ENCODE measurements at places on chromosomes 16 and 17. TPM values are rescaled to one million over a fixed set of nuclear protein-coding genes. Genes with fewer than 3 reads are reported as not detected.

Gene PRSS8
- total RNA-seq, result 79.1 TPM

Gene PRAC1
- 14.0 TPM for total RNA-seq

Gene GUCY2D
- total RNA-seq, result 0.34 TPM

Gene ATP2C2
- 52.5 TPM for total RNA-seq

DNA sequence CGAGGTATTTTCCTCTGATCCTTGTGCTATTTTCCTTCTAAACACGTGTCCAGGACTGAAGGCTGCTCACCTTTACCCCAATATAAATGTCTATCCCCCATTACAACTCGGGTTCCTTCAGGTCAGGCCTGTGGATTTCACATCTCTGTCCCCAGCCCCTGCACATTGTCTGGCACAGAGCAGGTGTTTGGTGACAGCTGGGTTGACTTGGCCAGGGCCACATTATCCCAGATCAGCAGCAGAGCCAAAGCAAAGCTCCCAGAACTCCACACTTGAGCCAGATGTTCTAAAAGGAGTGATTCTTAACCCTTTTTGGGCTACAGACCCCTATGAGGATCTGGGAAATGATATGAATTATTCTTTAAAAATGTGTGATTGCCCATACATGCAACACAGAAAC, 18.0 kb upstream of the SPATA32 start:
- peaks cover 19% of the 10 kb centered on the region for H3K36me3 ChIP-seq
- DNase-seq, result no peak

DNA sequence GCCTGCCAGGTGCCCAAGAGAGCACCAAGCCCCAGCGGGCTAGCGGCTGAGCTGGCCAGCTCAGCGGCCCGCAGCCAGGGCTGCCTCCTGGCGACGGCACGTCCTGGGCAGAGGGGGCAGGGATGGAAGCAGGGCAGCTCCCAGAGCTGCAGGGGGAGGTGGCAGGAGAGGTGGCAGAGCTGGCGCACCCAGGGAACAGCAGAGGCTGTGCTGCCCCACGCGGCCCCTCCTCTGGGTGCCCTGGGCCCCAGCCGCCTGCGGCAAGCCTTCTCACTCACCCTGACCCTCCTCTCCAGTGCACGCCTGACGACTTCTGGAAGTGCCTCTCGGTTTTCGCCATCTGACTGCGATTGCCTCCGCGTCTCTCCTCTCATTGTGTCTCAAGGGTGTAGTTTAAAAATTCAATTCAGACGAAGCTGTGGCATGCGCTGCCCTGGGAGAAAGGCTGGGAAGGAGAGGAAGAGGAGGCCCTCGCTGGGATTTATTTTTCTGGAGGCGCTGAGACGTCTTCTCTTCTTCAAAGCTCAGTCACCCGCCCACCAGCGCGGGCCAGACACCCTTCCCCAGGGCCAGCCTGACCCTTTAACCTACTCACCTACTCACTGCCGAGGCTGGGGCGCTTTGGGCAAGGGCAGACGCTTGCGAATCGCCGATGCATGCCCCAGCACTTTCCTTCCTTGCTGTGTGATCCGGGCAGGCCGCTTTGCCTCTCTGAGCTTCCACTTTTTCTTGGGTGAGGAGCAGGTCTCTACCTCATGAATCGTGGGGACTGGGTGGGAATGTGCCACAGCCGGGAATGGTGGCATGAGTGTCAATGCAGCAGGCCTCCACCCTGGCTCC, 24.9 kb downstream of the GSE1 start:
- H3K27ac ChIP-seq, result no peak overlapping the region
- H3K4me3 ChIP-seq, result no peak overlapping the region
- no peak for DNase-seq

GRCh38 chr17:55157165-55157564, 107.6 kb upstream of the HLF start:
- peaks cover 12% of the 10 kb centered on the region for H3K36me3 ChIP-seq
- H3K27ac ChIP-seq, result peak overlapping the region; percentile 13
- H3K4me1 ChIP-seq, result peaks cover 23% of the 10 kb centered on the region
- no peak for DNase-seq
- no peak overlapping the region for H3K4me3 ChIP-seq

GRCh38 chr16:73124097-73124652, 76.2 kb upstream of the ZFHX3 start:
- H3K4me3 ChIP-seq, result no peak overlapping the region
- no peaks in the 10 kb centered on the region for H3K27me3 ChIP-seq
- no peaks in the 10 kb centered on the region for H3K36me3 ChIP-seq

- no peak for DNase-seq
- no peaks in the 10 kb centered on the region for H3K27me3 ChIP-seq
- no peaks in the 10 kb centered on the region for H3K4me1 ChIP-seq
- H3K4me3 ChIP-seq, result no peak overlapping the region
These were observed 37.7 kb downstream of the BAHCC1 start for GRCh38 chr17:81432941-81433340.

- peak overlapping the region; percentile 94 for H3K27ac ChIP-seq
- H3K36me3 ChIP-seq, result no peaks in the 10 kb centered on the region
- no peaks in the 10 kb centered on the region for H3K27me3 ChIP-seq
- H3K4me1 ChIP-seq, result peaks cover 18% of the 10 kb centered on the region
- peak overlapping the region; percentile 23 for H3K4me3 ChIP-seq
- DNase-seq, result no peak
These were observed 53.4 kb downstream of the MFSD11 start for GRCh38 chr17:76791053-76791980.

- H3K4me1 ChIP-seq, result no peaks in the 10 kb centered on the region
- H3K4me3 ChIP-seq, result no peak overlapping the region
- DNase-seq, result no peak
- H3K27ac ChIP-seq, result no peak overlapping the region
- peaks cover 16% of the 10 kb centered on the region for H3K27me3 ChIP-seq
- H3K36me3 ChIP-seq, result no peaks in the 10 kb centered on the region
These were observed 77.2 kb downstream of the NT5M start for GRCh38 chr17:17380145-17380925.

DNA sequence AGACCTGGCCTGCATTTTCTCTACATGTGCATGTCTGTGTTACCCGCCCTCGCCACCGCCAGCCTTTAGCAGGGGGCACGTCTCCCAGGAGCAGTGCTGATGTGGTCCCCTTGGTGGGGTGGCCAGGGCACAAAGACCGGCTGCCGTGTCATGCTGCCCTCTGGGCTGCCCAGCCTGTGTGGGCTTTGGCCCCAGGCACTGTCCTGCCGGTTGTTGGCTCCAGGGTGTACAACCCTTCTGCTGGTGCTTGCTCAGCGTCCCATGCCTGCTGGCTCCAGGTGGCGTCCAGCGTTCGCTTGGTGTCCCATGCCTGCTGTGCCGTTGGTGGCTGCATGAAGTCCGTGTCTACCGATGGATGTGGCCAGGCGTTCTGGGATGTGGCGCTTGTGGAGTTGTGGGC, 4.1 kb downstream of the BAIAP2 start:
- H3K27me3 ChIP-seq, result no peaks in the 10 kb centered on the region
- no peak overlapping the region for H3K4me3 ChIP-seq

All from mesothelial cell of epicardium (in vitro differentiated cells).